CD4-positive, alpha-beta T cell (primary cell): ENCODE measurements at places on chromosomes 4 and X.

DNA sequence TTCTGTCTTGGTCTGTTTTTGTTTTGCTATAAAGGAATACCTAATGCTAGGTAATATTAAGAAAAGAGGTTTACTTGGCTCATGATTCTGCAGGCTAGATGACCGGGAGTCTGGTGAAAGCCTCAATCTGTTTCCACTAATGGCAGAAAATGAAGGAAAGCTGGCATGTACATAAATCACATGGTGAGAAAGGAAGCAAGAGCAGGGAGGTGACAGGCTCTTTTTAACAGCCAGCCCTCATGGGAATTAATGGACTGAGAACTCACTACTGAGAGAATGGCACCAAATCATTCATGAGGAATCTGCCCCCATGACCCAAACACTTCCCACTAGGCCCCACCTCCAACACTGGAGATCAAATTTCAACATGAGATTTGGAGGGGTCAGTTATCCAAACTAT lies 27.6 kb downstream of the SATL1 start:
- no peak for DNase-seq

DNA sequence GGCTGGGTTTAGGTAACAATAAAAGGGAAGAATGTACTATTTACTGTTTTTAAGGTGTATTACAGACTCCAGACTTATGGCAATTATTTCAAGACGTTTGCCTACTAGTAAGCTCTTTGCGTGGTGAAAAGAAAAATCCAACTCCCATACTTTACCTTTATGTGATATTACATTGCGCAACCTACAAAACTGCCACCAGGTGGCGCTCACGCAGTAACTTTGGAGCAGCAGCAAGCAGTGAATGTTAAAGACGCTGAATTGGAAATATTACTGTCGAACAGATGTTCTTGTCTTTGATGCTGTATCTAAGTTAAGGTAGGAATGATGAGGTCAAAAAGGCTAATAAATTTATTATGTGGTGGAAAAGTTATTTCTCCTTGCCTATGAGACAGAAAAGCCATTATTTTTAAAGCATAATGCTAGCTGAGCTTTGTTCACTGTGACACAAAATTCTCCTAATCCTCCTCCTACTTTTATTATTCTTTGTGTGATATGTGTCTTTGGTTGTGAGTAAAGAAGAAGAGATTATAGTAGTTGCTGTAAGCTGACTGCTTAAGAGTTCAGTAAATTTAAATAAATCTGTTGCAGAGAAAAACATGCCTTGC lies 1099.8 kb upstream of the TENM3 start:
- peak; percentile 44 for DNase-seq

DNA sequence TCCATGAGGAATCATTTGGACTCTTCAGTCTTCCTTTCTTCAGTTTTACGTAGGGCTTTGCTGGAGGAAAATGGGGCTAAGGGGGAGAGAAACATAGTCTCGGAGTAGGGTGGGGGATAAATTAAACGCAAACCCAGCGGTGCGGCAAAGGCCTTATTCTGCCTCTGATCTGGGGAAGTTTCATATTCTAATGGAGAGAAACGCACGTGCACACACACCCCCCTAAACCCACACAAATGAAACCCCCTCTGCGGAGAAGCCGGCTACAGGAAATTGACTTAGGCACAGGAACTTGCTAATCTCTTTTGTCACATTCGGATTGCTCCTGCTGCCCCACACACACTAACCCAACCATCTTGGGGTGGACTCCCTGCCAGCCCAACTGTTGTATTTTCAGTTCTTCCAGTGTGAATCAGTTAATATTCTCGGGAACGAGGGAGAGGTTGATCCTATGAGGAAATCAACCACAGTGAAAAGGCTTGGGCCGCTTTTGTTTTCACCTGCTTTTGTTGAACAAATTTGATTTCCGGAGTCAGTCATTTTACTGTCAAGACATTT lies at the start of gene RHOH:
TSS of gene RHOH (plus strand) at position 308 of the 558 bp plus-strand sequence. CDS start 46,356 bp downstream, outside the sequence.
- peak; percentile 90 for DNase-seq

GRCh38 chr4:138961129-138961528 lies 54.5 kb upstream of the NOCT start:
- no peak for DNase-seq

GRCh38 chr4:147044241-147044640 lies 98.6 kb upstream of the TTC29 start:
- DNase-seq, result no peak

DNA sequence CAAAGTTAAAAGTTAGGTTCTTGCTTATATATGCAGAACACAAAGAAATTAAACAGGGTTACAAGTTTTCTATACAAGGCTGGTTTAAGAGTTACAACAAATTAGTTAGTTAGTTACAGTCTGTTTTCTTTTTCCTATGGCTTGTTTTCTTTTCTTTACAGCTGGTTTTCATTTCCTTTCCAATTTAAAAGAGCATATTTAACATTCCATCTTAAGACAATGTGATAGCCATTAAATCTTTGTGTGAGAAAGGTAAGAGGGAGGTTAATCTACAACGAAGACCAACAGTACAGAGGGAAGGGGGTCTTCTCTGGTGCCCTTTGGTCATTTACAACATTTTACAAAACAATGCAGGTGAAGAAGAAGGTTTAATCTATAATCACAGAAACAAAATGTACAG lies 290.6 kb downstream of the ZNF674 start:
- DNase-seq, result no peak

GRCh38 chrX:77446908-77447652 lies at the start of gene FGF16:
Gene FGF16 (plus strand): TSS chrX:77447389. CDS start chrX:77447675, 286 bp downstream.
- no peak for DNase-seq

GRCh38 chrX:115592997-115593734 lies 32.2 kb downstream of the PLS3 start:
- no peak for DNase-seq

- DNase-seq, result peak; percentile 53
Measured at GRCh38 chr4:38069271-38069760, 109.1 kb downstream of the PTTG2 start.

GRCh38 chrX:29531336-29531735 lies 684.0 kb upstream of the MAGEB2 start:
- DNase-seq, result no peak

GRCh38 chrX:52852110-52852860 lies 15.6 kb downstream of the XAGE3 start:
- no peak for DNase-seq

GRCh38 chrX:118199997-118200396 lies 83.4 kb upstream of the KLHL13 start:
- DNase-seq, result no peak

DNA sequence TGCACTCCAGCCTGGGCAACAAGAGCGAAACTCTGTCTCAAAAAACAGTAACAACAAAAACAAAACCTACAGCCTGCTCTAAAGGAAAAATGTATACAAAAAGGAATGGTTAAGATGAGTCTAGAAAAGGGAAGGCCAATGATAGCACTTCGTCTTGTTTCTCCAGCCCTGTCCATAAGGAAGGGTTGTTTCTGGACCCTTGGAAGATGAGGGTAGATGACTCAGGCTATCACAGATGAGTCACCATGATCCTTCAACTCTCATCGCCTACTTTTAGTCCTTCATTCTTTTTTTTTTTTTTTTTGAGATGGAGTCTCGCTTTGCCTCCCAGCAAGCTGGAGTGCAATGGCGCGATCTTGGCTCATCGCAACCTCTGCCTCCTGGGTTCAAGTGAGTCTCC lies 8.8 kb downstream of the PLA2G12A start:
- no peak for DNase-seq

DNA sequence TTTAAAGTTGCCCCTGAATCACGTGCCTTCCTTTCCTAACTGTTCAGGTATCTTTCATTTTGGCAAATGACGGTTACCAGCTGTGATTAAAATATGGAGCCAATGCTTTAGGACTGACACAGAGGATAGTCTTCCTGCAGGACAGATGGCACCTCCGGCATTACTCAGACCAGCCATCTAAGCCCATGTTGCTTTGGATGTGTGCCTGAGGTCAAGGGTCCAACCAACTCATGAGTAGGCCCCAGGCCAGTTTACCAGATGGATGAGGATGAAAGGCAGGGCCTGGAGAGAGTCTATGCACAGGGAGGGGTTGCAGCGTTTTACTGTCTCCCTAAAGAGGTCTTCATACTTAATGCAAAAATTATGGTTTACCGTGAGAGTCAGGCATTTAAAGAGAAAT lies 174.0 kb upstream of the GATB start:
- no peak for DNase-seq

- no peak for DNase-seq
Measured at GRCh38 chr4:41609851-41610250, 71.9 kb downstream of the LIMCH1 start.

- no peak for DNase-seq
Measured at GRCh38 chr4:62627141-62627540, 1427.0 kb downstream of the ADGRL3 start.

GRCh38 chr4:113823291-113823659 lies 61.7 kb upstream of the CAMK2D start:
- DNase-seq, result no peak

DNA sequence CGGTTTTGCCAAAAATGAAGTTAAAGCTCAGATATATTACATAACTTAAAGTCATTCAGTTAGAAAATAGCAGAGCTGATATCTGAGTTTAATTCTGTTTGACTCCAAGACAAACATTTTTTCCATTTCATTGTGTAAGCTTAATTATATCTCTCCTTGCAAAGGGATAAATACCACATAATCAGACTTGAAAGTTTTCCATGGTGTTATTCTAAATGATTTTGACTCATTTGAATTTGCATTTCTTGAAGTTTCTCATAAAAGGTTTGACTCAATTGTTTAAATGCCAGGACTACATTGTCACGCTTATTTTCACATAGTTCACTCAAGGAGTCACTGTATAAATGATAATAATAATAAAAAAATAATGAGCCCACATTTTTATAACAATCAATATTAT lies 39.4 kb upstream of the DDX60 start:
- DNase-seq, result no peak

- DNase-seq, result no peak
Measured at GRCh38 chr4:38519666-38520065, 144.3 kb upstream of the KLF3 start.

- no peak for DNase-seq
Measured at GRCh38 chr4:19030048-19030447, 1008.5 kb upstream of the LCORL start.

GRCh38 chrX:112779139-112779538 lies 61.5 kb downstream of the AMOT start:
- no peak for DNase-seq

- no peak for DNase-seq
Measured at GRCh38 chr4:79178760-79179159, 147.1 kb downstream of the NAA11 start.

- no peak for DNase-seq
Measured at GRCh38 chrX:1500701-1501624, 36.0 kb downstream of the P2RY8 start.

GRCh38 chr4:11514779-11515419 lies 86.2 kb upstream of the HS3ST1 start:
- no peak for DNase-seq

DNA sequence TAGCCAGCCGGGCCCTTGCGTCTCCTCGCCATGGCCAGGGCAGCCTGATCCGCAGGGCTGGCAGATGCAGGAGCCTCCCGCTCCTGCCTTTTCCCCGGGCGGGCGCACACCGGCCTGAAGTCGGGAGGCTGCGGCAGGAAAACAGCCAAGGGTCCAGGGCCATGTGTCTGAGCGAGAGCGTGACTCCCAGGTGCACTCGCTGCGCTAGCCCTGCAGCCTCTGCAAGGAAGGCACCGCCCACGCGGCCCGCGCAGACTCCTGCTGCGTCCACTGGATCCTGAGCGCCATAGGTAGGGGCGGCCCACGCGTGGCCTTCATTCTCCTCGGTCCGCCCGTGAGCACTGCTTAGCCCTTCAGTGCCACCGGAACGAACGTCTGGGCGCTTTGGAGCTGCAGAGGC lies 379.9 kb downstream of the TRAM1L1 start:
- no peak for DNase-seq

DNA sequence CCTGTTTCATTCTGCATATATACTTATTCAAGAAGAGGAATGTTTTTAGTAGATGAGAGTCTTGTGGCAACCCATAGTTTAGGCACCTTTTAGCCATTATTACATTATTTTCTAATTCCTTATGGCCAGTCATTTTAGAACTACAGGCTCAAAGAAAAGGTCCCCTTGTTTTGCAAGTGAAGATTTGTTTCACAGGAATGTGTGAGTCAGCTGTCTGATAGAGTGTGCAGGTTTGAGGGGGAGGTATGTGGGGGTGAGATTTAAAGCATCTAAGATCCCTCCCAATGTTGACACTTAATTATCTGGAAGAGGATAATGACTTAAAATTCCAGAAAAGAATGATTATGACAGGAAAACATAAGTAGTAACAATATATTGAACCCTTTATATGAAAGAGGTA lies 495.6 kb downstream of the KCNIP4 start:
- DNase-seq, result no peak

DNA sequence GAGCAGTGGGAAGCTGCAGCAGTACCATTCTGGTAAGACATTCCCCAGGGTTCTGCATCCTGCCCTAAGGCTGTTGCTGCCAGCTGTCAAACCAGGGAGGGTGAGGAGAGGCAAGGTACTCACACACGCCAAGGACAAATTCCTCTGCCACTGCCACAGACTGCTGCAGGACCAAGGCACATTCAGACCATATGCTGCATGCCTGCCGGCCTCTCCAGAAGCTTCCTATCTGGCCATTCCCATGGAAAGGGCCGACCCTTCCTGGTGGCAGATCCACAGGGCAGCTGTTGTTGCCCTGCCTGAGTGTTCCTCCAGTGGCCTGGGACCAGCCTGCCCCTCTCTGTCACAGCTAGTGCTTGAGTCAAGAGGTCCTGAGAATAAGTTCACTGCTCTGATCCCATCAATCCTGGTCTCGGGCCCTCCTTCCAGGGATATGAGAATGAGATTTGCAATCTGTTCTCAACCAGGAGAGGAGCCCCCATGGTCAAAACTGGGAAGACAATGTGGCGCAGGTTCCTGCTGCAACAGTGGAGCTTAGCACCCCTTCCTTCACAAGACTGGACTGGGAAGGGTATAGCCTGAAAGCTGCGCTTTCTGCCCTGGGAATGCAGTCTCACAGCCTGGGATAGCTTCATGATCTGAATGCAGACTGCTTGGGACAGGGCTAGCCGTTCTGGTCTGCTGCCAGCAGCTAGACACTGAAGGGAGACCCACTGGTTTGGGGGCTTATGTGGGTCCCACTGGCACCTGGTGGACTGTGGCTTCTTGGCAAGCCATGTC lies 342.5 kb upstream of the NDST3 start:
- DNase-seq, result no peak

DNA sequence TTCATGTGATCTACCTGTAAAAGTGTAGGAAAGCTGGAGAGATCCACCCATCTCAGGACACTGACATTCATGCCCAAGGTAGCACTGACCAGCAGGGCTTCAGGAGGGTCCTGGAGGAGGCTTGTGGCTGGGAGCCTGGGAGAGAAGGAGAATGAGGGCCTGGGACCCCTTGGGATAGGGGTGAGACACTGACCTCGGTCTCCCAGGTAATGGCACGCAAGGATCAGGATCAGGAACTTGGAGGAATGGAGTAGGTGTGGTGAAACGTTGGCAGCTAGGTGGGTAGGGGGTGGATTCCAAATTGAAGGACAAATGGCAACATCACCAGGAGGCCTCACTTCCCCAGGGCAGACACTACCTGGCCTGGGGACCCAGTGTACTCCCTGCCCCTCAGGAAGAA lies 12.4 kb upstream of the RGS12 start:
- no peak for DNase-seq
